ENCODE measurements at places on chromosomes 7 and 10.

DNA sequence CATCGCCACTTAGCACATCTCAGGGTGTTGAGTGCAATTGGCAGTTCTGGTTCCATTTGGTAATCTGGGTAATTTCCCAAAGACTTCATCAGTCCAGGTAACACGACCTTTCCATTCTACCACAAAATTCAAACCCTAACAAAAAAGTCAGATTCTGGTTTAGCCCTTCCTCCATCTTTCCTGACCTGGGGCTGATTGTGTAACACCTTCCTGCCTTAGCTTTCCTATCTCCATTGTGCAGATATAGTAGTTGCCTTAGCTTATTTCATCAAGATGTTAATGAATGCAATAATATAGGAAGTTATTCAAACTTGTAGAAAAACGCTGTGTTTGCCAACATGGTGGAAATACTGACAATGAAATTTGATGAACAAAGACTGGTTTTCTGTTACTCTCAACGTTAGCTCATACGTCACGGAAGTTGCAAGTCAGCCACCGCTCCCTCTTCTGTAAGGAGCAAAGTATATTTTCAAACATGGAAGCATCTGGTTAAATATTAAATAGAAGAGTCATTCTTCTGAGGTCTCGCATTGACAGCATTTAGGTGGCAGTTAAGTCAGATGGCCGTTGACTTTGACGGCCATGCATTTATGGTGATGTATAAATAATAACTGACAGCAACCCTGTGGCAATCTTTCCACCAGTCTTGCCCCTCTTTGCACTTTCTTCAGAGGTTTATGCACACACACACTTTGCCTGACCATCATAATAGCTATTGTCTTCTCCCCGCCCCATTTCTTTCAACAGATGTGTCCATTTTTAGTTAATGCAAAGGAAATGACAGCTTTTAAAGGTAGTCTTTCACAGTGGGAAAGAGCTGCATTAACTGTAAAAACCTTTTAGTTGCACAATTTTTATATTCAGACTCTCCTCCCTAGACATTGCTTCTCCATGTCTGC, 205.1 kb upstream of the BMPER start:
- DNase-seq, result no peak

DNA sequence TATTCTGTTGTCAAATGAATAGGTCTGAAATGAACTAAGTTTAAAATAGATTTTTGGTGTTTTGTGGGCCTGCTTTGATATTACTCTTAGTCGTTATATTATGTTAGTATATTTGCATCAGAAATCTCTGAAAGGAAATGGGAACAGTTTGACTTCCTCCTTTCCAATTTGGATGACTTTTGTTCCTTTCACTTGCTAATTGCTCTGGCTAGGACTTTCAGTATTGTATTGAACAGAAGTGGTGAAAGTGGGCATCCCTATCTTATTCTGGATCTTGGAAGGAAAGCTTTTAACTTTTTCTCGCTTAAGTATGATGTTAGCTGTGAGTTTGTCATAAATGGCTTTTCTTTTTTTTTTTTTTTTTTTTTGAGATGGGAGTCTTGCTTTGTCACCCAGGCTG, 273.6 kb upstream of the DKK1 start:
- no peak for DNase-seq

DNA sequence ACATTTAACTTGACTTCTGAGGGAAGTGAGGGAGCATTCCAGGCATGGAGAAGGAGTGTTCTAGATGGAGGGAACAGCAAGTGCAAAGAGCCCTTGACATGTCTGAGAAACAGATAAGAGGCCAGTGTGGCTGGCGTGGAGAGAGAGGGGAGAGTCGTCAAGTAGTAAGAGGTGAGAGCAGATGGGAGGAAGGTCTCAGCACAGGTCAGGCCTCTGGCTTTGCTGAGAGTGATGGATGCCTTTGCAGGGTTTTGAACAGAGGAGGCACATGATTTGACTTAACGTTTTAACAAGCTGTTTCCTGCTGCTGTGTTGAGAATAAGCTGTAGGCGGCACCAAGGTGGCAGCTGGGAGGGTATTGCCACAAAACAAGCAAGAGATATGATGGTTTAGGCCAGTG, 97.2 kb downstream of the KAT6B start:
- DNase-seq, result no peak

DNA sequence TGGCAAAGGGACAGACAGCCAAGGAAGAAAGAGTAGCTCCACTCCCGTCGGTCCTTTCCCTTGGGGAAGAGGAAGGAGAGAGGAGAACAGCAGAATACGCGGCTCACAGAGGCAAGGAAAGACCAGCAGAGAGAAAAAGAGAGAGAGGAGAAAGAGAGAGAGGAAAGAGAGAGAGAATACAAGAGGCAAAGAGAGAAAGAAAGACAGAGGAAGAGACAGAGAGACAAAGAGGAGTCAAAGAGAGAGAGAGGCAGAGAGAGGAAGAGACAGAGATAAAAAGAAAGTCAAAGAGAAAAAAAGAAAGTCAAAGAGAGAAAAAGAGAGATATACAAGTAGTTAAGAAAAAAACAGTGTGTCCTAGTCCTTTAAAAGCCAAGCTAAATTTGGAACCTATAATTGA, 23.4 kb upstream of the CHST3 start:
- DNase-seq, result no peak

DNA sequence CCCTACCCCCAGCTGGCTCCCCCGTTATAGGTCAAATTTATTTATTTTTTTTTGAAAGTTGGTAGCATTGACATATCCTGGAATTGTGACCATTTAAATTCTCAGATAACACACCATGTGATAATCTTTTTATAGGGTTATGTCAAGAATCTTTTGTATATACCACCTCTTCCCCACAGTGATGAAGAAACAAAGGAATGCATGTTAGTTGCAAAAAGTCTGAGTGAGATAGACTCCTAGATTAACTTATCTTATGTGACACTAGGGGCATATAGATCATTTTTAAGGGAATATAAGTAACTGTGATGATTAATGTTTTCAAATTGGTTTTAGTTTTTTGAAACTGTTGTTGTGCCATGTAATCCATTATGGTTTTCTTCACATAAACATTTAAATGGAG, 68.3 kb downstream of the MLLT10 start:
- DNase-seq, result no peak

DNA sequence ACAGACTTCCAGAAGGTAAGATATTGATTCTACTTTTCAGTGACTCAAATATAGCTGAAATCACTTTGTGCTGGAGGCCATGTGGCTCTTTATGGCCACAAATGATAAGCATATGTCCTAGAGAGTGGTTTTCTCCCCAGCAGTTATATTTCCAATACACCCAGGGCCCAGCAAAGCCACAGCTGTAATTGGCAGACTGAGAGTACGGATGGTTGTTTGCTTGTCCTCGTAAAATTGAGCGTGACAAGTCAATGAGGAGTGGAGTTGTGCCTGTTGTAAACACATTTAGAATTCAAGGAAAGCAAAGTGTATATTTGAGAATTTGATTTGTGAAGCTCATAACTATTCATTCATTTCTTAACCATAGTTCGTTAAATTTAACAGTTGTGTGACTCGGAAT, 201.8 kb downstream of the LHFPL3 start:
- DNase-seq, result no peak

GRCh38 chr7:53422291-53422690, 386.9 kb downstream of the POM121L12 start:
- DNase-seq, result no peak

DNA sequence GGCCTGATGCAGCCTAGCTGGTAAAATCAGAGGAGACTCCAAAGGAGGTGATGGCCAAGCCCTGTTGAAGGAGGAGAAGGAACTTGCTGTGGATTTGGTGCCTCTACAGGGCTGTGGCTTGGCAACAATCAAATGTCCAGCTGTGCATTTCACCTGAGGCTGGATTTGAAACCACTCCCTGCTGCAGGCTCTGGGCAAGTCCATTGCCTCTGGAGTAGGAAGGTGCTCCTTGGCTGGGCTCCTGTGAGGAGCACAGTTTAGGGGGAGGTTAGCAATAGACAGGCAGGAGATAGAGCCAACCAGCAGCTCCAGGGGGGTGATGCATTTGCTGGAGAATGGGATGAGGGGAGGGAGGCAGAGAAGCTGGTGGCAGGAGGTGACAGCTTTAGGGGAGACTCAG, 26.5 kb downstream of the CDH23 start:
- DNase-seq, result no peak

- no peak for DNase-seq
Measured at GRCh38 chr7:86313842-86314241, 329.9 kb upstream of the GRM3 start.

- no peak for DNase-seq
Measured at GRCh38 chr7:41567731-41568114, 135.2 kb downstream of the INHBA start.

- DNase-seq, result no peak
Measured at GRCh38 chr7:134845461-134845860, 66.0 kb downstream of the CALD1 start.

DNA sequence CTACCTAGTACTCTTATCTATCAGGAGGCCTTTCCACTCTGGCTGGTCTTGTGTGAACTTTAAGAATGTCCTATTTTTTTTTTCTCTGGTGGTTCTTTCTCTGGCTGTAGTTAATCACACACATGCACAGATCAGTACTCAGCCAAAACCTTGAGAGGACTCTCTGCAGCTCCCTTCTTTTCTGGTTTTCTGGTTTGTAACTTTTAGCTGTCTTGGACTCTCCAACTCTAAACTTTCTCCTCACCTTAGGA, 54.9 kb upstream of the HELLS start:
- DNase-seq, result no peak

DNA sequence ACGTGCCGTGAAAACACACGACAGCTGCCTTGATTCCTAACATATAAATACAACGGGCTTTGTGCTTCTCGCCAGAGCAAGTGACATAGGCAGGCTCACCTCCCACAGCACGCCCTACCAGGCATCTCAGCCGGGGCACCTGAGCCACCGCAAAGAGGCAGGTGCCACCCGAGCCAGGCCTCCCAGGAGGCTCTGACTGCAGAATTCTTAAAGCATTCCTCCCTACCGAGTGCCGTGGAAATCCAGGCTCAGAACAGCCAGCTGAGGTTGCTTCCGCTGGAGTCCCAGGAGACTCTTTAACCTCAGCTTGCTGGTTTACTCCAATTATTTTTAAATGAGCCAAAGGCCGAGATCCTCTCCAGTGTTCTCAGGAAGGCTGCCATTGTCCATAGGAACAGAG, 206.5 kb downstream of the USP6NL start:
- DNase-seq, result no peak

DNA sequence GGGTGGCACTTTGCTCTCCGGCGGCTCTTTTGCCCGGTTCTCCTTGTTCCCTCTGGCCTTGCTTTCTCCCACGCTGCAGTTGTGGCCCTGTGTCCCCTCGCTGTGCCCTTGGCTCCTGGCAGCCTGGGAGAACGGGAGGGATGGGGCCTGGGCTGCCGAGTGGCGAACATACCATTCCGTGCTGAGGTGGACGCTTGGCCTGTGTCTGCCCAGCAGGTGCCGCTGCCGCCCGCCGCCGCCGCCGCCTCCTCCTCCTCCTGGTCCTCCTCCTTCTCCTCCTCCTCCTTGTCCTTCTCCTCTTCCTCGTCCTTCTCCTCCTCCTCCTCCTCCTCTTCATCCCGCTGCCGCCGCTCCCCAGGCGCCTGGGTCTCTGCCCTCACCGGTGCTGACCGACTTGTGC, 36.0 kb downstream of the AGAP3 start:
- no peak for DNase-seq

DNA sequence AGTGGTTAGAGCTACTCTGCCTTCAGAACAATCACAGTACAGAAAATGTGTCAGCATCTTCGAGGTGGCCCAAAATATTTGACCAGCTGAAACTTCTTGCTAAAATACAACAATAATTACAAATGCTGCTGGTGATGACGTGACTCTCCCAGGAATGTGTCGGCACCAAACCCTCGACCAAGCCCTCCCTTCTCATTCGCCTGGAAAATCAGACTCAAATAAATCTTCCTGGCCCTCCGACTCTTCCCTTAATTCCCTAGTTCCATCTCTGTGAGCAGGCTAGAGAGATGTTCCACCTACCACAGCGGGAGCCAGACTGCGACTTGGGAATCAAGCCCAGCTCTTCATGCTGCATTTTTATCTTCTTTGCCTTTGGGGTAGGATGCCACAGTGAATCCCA, 4.1 kb downstream of the PRSS2 start:
- DNase-seq, result no peak

DNA sequence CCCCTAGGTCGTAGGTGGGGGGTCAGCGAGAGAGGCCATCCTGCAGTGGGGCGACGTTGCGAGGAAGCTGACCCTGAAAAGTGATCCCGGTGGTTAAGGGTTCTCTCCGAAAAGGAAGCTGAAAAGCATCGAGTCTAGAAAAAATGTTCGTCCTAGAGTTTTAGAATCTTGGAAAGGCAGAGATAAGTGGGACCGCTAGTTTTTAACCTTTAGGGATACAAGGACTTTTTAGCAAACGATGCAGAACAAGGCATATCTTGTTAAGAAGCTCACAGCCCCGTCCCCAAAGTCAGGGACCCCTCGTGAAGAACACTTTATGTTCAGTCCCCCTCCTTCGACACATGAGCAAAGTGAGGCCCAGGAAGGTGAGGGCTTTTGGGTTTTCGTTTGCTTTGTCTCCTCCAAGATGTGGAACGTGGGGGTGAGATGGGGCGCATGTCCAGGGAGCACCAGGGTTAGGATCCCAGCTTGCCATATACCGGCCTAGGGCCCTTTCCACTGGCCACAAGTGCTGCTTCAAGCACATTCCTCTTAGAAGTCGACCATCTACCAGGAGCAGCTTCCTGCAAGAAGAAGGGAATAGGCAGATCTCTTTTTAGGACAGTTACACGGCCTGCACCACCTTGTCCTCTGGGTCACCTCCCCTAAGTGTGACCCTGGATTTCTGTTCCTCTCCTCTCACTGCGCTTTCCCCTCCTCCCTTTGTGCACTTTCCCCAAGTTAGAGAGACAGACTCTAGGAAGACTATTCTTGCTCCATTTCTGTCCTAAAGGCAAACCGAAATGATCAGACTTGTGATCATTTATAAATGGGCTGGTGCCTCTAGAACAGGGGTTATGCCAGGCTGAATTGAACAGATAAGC, 969 bp downstream of the SLC35G1 start:
- DNase-seq, result no peak

GRCh38 chr7:95951531-95951930, 179.2 kb downstream of the DYNC1I1 start:
- DNase-seq, result no peak

GRCh38 chr10:3110782-3111620, 43.7 kb downstream of the PFKP start:
- DNase-seq, result no peak

GRCh38 chr7:156493942-156494341, 146.6 kb upstream of the RNF32 start:
- DNase-seq, result no peak

- DNase-seq, result no peak
Measured at GRCh38 chr10:71077796-71078453, 134.4 kb upstream of the UNC5B start.

Measured in stimulated activated CD4-positive, alpha-beta T cell treated with anti-CD3 and anti-CD28 coated beads, Interleukin-2, amount 100 ng/mL, for 24 hours (primary cell).